Right renal cortex interstitium (tissue), 3 donors: ENCODE measurements at places on chromosomes 16 and 17. TPM values are rescaled to one million over a fixed set of nuclear protein-coding genes. Genes with fewer than 3 reads are reported as not detected.

KRT25 gene
- not detected for polyA plus RNA-seq

EVPLL gene
- polyA plus RNA-seq: 0.64 TPM

CD300LB gene
- 0.23 TPM for polyA plus RNA-seq

CDH1 gene
- polyA plus RNA-seq: 105 TPM

KCNJ12 gene
- 5.3 TPM for polyA plus RNA-seq

ZPBP2 gene
- not detected for polyA plus RNA-seq

FAM171A2 gene
- polyA plus RNA-seq: 24.5 TPM

KRT32 gene
- not detected for polyA plus RNA-seq

SEZ6L2 gene
- 9.0 TPM for polyA plus RNA-seq

PERCC1 gene
- polyA plus RNA-seq: not detected

MTHFSD gene
- polyA plus RNA-seq: 23.9 TPM

SETD1A gene
- 13.2 TPM for polyA plus RNA-seq

CLEC18C gene
- polyA plus RNA-seq: 48.3 TPM

SLC16A11 gene
- 0.55 TPM for polyA plus RNA-seq

RGS9 gene
- 14.0 TPM for polyA plus RNA-seq

CLDN7 gene
- polyA plus RNA-seq: 37.3 TPM

UMOD gene
- 321 TPM for polyA plus RNA-seq

KRT12 gene
- polyA plus RNA-seq: not detected

DPEP3 gene
- not detected for polyA plus RNA-seq

TPSAB1 gene
- polyA plus RNA-seq: not detected

FBXW10 gene
- 0.94 TPM for polyA plus RNA-seq

ABCA10 gene
- 1.8 TPM for polyA plus RNA-seq

DHRS7C gene
- not detected for polyA plus RNA-seq

CALB2 gene
- 0.69 TPM for polyA plus RNA-seq

FNDC8 gene
- 0.39 TPM for polyA plus RNA-seq

GRAPL gene
- 1.00 TPM for polyA plus RNA-seq

YBX2 gene
- 1.8 TPM for polyA plus RNA-seq

RBFOX1 gene
- 3.4 TPM for polyA plus RNA-seq

CES4A gene
- 6.1 TPM for polyA plus RNA-seq

CES5A gene
- not detected for polyA plus RNA-seq

KRT33A gene
- not detected for polyA plus RNA-seq

PRSS27 gene
- 1.7 TPM for polyA plus RNA-seq

KRT40 gene
- polyA plus RNA-seq: not detected
